ENCODE measurements at places on chromosomes 4 and X.

DNA sequence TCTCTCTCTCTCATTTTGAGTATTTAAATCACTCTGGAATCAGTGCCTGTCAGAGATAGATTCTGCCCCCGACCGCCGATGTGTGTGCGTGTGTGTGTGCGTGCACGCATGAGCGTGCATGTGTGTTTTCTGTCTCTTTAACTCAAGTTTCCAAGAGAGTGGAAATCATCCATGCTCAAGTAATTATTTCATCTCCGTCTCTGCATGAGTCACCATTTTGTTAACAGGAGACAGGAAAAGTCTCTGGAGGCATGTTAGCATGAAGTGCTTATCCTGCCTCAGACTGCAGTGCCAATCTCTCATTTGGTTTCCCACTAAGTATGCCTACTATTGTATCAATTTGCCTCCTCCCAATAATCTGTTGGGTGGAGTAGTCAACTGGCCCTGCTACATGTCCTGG is 182.9 kb upstream of the NHS start:
- DNase-seq, result no peak

- DNase-seq, result no peak
Observed at GRCh38 chr4:121150486-121150885, 13.6 kb downstream of the TNIP3 start.

GRCh38 chr4:186342582-186342981 is 76.6 kb downstream of the F11 start:
- no peak for DNase-seq

DNA sequence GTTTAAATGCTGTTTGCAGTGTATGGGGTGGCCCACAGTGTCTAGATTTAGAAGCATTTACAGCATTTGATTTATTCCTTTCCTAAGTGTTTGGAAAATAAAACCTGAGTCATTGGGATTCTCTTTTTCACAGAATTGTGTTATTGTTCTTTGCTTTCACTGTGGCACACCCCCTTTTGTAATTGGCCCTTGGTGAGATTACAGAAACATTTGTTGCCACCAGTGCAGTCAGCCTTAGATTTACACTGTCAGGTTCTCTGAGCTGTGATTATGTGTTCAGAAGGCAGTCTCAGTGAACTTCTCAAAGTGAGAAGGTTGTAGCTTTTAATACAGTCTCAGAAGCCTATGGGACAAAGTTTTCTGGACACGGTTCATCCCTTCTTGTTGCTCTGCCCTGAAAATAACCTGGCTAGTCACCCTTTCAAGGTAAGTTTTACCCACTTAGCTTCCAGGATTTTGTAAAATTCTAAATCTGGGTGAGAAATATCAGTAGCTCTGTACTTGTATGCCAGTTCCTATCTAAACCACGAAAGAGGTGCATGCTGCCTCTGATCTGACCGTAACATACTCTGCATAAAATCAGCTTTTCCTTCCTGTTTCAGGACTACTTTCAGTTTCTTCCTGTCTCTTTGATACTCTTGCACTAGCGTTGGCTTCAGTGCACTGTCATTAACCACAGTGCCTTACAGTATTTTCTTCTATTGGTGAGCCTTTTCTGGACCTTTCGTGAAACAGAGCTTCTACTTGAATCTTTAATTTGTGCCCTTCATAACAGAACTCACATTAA is 12.6 kb downstream of the RUFY3 start:
- peak; percentile 13 for DNase-seq

- DNase-seq, result no peak
Observed at GRCh38 chr4:42133006-42133405, 19.4 kb downstream of the BEND4 start.

DNA sequence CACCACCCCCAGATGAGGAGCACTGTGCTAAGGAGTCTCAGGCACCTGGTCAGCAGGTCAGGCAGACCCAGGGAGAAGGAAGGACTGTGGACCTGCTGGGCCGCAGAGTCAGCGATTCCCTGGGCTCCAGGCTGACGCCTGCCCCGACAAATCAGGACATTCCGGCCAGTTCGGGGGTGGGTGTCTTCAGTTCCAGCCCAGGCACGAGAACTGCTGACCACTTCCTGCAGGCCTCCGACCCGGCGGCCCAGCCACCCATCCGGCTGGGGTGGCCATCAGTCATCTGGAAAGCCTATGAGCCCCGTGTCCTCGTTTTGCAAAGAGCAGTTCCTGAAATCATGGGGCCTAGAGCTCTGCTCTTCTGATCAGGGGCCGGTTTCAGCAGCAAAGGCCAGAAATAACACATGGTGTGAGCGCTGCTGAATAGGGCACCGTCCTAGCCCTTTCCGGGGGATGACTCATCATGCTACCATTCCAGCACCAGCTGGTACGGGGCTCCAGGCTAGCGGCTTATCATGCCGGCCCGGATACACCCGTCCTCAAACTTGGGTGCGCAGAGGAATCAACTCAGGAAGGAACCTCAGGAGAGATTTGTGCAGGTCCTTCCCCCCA is 7.8 kb upstream of the SH3TC1 start:
- peak; percentile 47 for DNase-seq

DNA sequence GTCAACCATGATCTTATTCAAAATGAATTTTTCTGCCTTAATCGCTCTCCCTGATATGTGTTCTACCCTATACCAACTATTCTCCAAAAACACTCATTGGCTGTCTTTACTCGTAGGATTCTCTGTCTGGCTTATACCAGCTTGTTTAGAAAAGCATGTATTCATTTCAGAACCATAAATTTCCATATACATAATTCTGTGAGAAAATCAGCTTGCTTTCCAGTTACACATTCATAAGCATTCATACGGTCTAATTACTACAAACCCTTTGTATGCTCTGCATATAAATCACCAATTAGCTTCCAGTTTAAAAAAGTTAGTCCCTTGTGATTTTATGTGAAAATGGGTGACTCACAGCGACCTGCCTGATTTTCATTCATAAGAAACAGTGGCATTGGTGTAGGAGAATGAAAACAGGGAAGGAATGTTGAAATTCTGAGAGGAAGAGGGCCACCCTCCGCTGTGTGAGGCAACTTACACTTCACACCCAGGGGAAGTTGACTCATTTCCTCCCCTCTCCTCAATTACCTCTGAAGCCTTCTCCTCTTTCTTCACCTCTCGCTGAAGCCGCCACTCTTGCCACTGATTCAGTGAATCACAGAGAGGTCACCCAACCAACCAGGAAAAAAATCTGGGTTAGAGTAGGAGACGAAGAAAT is 63.3 kb downstream of the MEPE start:
- no peak for DNase-seq

- DNase-seq, result no peak
Observed at GRCh38 chr4:108106186-108106585, 62.5 kb downstream of the LEF1 start.

- no peak for DNase-seq
Observed at GRCh38 chrX:65598559-65599147, 64.1 kb upstream of the LAS1L start.

DNA sequence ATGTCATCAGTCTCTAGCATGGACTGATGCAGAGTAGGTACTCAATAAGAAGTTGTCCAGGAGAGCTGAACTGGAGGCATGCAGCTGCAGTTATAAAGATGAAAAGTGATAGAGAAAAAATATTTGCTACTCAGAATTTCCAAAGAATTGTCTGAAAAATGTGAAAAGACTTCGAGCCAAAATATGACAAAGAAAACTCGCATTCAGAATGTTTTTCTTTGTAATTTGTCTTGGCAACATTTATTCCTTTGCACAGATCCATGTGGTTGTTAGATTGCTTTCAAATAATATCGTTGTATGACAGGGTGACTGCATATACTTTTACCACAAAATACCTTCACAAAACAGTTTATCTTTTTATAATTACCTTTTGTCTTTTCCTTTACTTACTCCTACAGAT is 128.0 kb upstream of the SLC4A4 start:
- DNase-seq, result no peak

- DNase-seq, result peak; percentile 15
Observed at GRCh38 chr4:146095091-146095690, 80.3 kb upstream of the LSM6 start.

DNA sequence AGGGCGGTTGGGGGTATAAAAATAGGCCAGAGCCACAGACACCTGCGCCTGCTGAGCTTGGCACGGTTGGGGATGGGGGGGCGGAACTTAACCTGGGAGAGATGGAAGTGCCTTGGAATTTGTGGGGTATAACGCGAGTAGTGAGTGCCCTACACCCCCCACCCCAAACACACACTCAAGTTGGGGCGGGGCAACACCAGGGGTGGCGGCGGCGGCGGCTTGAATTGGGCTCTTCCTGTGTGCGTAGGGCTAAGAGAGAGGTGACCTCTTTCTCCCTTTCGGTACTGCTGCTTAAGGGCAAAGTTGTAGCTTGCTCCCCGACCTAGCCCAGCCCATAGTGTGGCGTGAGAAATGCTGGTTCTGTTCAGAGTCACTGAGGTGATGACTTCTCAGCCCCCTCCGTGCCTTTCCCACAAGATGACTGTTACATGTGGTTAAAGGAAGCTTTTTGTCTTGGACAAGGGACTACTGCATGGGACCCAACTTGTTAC is 839 bp downstream of the STK26 start:
- DNase-seq, result no peak

GRCh38 chr4:130808492-130808891 is 1712.5 kb downstream of the C4orf33 start:
- no peak for DNase-seq

DNA sequence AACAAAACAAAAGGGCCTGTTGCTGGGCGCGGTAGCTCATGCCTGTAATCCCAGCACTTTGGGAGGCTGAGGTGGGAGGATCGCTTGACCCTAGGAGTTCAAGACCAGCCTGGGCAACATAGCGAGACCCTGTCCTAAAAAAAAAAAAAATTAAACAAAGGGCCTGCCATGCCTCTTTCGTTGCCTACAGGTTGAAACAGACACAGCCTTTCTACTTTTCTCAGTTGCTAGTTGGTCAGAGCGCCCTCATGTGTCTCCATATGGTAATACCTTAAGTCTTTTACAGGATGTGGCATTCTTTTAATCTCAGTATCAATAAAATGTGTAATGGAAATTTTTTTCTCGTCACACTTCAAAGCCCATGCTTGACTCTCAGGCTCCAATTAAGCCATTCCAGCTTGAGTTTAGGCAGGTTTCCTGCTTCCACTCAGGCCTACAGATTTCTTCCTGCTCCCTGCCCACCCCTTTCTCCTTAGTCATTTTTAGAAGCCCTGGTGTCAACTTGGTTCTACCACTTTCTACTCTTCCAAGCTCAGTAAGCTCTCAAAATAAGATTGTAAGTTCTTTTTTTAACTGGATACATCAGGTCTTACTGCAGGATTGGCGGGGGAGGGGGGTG is 4.6 kb upstream of the SOWAHD start:
- DNase-seq, result no peak

GRCh38 chrX:133389975-133390374 is 25.3 kb downstream of the GPC4 start:
- no peak for DNase-seq

DNA sequence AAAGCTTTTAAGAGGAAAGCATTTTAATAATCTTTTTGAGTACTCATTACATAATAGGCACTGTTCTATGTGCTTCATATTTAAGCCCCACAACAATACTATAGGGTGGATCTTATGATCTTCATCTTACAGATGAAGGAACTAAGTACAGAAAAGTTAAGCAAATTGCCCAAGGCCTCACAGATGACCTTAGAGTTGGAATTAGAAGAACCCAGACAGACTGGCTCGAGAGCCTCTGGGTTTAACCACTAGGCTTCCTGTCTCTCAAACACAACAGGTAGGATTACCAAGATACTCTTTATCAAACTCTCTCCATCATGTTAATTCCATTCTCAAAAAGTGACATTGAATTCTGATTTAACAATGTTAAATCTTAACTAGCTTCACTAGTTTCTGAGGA is 23.8 kb downstream of the TRPC5 start:
- no peak for DNase-seq

Measured in hindlimb muscle (tissue), 1 donor.